ENCODE measurements at places on chromosomes 12 and 14.

DNA sequence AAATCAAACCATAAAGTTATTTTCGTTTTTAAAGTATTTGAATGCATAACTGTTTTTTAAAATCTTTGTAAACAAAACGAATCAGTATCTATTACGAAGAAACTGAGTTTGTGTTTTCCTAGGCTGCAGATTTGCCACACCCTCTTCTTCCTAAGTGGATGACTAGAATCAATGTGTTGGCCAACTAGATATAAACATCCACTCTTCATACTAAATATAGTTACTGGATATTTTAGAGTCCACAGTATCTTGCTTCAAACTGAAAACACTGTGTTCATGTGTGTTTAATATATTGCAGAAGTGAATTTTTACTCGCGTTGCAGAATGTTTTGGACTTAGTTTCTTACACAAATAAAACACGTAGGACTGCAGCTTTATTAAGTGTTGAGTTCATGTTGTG, 63.2 kb downstream of the KLHL28 start:
- no peak for DNase-seq

DNA sequence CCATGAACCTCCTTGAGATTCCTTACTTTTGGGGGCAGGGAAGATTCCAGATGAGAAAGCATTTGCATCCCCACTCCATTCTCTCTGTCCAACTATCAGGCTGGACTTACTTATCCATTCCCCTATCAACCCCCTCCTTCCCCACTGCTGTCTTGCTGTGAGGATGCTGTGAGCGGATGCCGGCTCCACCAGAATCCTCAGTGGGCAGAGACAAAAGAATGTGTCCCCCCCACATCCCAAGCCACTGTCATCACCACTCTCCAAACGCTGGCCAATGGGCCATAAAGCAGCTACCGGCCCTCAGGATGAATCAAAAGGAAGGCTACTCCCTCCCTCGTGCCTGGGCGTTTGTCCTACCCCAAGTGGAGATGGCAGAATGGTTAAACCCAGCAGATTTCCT, 173.0 kb upstream of the NTF3 start:
- DNase-seq: no peak

DNA sequence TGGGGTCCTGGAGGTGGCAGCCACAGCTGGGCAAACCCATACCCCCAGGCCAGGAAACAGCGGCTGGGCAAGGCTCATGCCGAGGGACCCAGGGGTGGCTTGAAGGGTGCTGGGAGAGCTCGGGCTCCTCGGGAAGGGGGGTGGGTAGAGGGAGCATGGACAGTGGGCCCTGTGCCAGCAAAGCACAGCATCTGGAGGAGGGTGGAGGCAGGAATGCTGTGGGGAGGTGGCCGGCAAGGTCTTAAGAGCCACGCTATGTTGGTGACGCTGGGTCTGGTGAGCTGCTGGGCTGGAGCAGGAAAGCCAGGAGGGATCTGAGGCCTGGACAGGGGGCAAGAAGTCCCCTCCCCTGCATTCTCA, 48.2 kb upstream of the DLK1 start:
- DNase-seq: no peak

DNA sequence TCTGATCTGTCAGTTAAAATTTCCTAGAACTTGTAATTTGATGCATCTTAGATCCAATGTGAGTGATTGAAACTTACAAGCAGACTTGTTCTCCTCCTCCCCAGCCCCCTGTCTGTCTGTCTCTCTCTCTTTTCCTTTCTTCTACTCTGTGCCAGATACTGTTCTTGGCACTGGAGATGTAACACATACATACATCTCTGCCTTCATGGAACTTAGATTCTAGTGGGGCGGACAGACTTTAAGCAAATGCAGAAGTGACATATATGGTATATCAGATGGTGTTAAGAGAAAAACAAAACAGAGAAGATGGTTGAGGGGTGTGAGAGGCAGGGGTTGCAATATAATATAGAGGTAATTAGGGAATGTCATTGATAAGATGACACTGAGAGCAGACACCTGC, 6.6 kb downstream of the CHST11 start:
- no peak for DNase-seq

DNA sequence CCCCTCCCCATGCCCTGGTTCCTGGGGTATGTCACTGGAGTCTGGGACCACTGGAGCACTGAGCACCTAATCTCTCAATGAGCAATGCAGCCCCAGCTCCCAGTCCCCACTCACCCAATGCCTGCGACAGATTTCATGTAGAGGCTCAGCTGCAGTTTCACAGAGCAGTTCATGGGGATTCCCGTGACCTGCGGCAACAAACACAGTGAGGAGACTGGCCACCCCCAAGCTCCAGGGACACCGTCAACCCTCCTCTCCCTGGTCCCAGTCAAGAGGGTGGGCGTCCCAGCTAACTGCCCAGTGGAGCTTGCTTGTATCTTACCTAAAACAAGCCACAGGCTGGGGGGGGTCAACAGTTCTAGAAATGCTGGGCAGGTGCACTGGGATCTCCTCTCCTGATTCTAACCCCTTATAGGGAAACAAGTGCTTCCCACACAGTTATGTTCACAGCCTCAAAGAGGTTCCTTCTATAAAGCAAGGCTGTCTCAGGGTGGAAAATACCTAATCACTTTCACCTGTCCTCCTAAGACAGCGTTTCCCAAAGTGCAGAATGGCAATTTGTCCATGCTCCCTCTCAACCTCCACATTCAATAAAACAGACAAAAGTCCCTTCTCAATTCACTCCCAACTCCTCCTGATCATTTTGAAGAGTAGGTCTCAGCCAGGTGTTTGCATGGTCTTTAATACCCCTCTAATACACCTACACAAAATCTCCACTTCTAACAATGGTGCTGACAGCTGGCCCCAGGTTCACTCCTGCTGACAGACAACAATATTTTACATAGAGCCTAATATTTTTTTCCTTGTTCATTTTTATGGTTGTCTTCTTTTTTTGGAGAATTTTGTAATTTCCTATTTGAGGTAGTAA, 68.3 kb downstream of the SCARB1 start:
- DNase-seq: no peak

- no peak for DNase-seq
These were observed 27.3 kb downstream of the CKAP4 start for GRCh38 chr12:106220536-106220935.

- DNase-seq: no peak
These were observed 859.8 kb downstream of the FSCB start for GRCh38 chr14:43647302-43647701.

- no peak for DNase-seq
These were observed 136.8 kb downstream of the TTC8 start for GRCh38 chr14:88961214-88961613.

DNA sequence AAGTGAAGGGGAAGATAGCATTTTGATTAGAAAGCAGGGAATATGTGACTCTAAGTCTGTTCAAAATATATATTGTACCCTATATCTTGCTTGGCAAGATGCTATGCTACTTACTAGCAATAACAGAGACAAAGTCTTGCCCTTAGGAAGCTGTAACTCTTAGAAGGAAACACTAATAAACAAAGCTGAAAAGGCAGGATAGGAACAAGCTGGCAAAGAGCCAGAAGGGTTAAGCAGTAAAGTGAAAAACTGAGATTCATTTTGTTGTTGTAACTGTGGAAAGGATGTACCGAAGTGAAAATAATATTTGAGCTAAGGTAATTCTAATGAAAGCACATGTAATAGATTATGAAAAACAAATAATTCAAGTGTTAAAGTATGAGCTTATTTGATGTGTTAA, 527.1 kb upstream of the FLRT2 start:
- DNase-seq: no peak

DNA sequence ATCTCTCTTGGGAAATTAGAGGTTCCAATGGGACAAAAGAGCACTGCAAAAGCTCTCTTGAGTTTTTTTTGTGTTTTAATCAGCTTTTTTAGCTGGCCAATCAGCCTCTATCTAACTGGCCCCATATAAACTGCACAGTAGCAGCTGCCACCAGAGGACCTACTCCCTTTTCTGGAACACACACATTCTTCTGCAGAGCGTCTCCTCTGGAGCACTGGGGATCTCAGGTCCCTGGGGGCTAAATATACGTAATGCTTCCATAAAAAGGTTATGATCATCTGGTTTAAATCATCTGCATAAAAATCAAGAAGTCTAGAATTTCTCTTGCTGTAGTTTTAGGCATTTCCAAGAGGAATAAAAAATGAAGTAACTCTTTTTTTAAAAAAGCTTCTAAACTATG, 32.3 kb downstream of the TSPAN8 start:
- no peak for DNase-seq
